PC-3 (cell line): ENCODE measurements at places on chromosomes 3 and 15. TPM values are rescaled to one million over a fixed set of nuclear protein-coding genes. Genes with fewer than 3 reads are reported as not detected.

GRCh38 chr3:190036631-190037030 is 84.1 kb downstream of the P3H2 start:
- no peak for DNase-seq
- H3K36me3 ChIP-seq: no peaks in the 10 kb centered on the region
- H3K4me1 ChIP-seq: peaks cover 19% of the 10 kb centered on the region
- H3K4me3 ChIP-seq: no peak overlapping the region
- no peak overlapping the region for H3K27ac ChIP-seq
- no peaks in the 10 kb centered on the region for H3K27me3 ChIP-seq

DNA sequence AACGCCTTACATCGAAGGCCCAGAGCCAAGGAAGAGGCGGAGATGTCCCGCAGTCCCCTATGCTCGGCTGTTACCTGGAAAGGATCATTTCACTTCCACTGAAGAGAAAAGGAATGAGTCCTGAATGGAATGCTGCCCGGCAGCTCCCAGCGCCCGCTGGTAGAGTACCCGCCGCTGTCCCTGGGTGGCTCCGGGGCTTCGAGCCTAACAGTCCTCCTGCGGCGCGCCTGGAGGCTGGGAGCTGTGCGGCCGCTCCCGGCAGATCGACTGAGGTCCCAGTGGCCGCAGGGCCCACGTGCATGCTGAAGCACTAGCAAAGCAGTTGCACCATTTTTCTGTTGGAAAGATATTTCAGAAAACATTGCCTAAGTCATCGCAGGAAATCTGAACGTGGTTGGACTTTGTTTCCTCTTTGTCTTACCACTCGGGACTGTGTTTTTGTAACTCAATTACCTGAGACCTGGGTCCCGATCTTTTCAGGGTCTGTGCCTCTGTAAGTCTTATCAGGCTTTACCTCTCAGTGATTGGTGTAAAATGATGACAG is 984 bp downstream of the RNU6-1 start:
- H3K4me3 ChIP-seq: peak overlapping the region; percentile 96
- peak; percentile 61 for DNase-seq
- H3K36me3 ChIP-seq: no peaks in the 10 kb centered on the region
- peaks cover 16% of the 10 kb centered on the region for H3K27me3 ChIP-seq
- no peak overlapping the region for H3K27ac ChIP-seq
- H3K4me1 ChIP-seq: peaks cover 17% of the 10 kb centered on the region

The SERINC4 gene
- not detected in 2 replicates for total RNA-seq

GRCh38 chr3:56672-57071 is 139.9 kb upstream of the CHL1 start:
- no peak overlapping the region for H3K4me3 ChIP-seq
- no peak for DNase-seq
- no peak overlapping the region for H3K27ac ChIP-seq
- no peaks in the 10 kb centered on the region for H3K27me3 ChIP-seq
- H3K4me1 ChIP-seq: no peaks in the 10 kb centered on the region

The GOLGA6L7 gene
- not detected in 2 replicates for total RNA-seq

- H3K4me3 ChIP-seq: no peak overlapping the region
- no peaks in the 10 kb centered on the region for H3K27me3 ChIP-seq
- DNase-seq: no peak
- H3K27ac ChIP-seq: no peak overlapping the region
- peaks cover 20% of the 10 kb centered on the region for H3K4me1 ChIP-seq
Measured at GRCh38 chr3:157920822-157921700, 185.2 kb downstream of the SHOX2 start.

DNA sequence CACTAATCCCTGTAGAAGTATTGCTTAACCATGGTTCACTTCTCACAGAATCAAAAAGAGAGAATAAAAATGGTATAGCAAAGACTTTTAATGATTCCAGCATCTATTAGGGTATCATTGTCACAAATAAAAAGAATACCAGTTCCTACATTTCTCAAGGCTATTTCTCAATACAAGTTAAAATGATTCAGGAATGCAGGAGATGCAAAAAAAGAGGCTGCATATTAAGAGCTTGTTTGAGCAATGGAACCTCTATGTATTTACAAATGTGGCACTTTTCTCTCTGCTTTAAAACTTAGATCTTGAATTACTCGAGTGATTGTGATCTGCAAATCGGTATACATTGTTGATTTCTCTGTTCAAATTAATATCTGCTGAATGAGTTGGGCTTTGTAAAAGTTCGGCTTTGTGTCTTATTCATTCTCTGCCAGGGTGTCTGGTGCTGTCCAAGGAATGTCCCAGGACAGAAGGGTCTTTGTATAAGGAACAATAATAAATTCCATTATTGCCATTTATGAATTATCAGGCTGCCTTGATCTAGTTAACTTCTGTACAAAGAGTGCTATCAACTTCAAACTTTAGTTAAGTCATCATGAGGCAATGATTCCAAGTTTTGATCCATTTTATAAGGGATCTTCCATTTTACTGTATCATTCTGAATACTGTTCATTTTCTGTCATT is 364.2 kb downstream of the RBMS3 start:
- no peaks in the 10 kb centered on the region for H3K27me3 ChIP-seq
- H3K27ac ChIP-seq: no peak overlapping the region

- no peak overlapping the region for H3K27ac ChIP-seq
- H3K4me1 ChIP-seq: no peaks in the 10 kb centered on the region
- H3K27me3 ChIP-seq: no peaks in the 10 kb centered on the region
- DNase-seq: peak; percentile 46
- no peaks in the 10 kb centered on the region for H3K36me3 ChIP-seq
Measured at GRCh38 chr3:66195347-66195783, 25.4 kb upstream of the SLC25A26 start.

DNA sequence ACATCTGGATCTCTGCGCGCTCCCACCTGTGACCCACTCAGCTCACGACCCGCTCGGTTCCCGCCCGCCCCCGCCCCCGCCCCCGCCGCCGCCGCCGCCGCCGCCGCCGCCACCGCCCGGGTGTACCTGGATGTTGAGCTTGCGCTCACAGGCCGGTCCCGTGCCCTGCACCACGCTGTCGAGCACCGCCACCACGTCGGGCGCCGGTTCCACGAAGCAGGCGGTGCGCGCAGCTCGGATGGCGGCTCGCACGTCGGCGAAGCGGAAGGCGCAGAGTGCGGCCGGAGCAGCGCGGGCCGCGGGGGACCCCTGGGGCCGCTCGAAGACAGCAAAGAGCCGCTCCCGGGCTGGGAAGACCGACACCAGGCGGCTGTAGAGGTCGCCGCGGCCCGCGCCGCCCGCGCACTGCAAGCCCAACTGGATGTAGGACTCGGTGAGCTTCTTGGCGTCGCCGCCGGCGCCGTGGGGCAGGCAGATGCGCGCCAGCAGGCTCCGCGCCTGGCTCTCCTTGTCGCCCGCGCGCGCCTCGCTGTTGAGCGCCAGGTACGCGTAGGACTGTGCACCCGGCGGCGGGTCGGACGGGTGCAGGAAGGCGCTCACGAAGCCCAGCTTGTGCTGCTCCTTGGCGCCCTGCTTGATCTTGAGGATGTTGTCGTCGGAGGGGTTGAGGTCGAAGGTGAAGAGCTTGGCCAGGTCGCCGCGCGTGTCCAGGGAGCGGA is 1.1 kb downstream of the PLXND1 start:
- H3K4me1 ChIP-seq: peaks cover 9% of the 10 kb centered on the region; the same call in 1 of the 2 replicates
- H3K27me3 ChIP-seq: no peaks in the 10 kb centered on the region
- DNase-seq: no peak
- H3K36me3 ChIP-seq: no peaks in the 10 kb centered on the region
- H3K27ac ChIP-seq: no peak overlapping the region

The CCR9 gene
- not detected in 2 replicates for total RNA-seq

- no peaks in the 10 kb centered on the region for H3K27me3 ChIP-seq
- no peak for DNase-seq
- no peak overlapping the region for H3K27ac ChIP-seq
Measured at GRCh38 chr15:50262533-50262932, 3.0 kb downstream of the HDC start.

DNA sequence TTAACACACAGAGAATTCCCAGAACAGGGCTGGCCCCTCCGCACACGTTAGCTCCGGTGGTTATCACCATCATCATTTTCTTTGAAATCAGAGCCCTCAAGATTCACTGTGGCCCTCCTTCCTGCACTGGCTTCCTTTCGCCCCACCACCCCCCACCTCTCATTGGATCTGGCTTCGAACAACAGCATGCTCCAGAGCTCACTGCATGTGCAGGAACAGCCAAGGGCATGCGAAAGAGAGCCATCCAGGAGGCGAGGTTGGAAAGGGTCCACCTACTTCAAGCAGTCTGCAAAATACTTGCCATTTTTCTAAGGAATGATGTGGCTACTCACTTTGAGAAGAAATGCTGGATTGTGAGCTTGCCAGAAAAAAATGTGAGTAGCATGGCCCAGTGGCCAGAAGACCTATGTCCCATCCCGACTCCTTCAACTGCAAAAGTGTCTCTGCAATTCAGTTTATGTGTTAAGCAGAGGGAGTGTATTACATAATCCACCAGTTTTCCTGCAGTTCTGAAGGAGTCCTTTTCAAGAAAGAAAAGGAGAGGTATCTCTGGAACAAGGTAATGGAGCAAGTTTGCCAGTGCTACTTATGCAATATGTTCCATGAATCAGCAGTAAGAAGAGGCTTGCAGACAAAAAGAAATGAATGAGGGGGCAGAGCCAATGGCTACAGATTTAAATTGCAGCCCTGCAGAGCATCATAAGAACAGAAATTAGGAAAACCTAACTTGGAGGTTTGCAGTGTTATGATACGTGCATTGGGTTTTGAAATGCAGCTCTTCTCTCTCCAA is 92.8 kb downstream of the OCA2 start:
- H3K27me3 ChIP-seq: no peaks in the 10 kb centered on the region
- H3K4me3 ChIP-seq: no peak overlapping the region
- DNase-seq: no peak
- H3K4me1 ChIP-seq: no peaks in the 10 kb centered on the region
- H3K27ac ChIP-seq: no peak overlapping the region

The MOBP gene
- total RNA-seq: not detected in 2 replicates

DNA sequence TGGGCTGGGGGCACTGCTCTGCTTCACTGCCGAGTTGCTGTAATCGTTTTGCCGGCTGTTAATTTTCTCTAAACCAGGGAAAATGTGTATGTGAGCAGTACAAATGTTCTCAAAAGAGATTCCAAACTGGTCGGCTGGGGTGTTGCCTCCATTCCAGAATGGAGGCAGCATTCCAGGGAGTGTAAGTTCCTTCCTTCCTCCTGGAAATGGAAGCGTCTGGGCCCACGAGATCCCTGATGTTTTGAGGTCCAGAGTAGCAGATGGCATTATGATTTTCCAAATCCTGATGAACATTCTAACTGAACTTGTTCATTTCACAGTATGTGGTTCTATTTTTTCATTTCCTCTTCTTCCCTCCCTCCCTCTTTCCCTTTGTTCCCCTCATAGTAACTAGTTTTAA is 64.4 kb upstream of the SKOR1 start:
- no peak overlapping the region for H3K27ac ChIP-seq
- DNase-seq: no peak
- no peaks in the 10 kb centered on the region for H3K4me1 ChIP-seq
- H3K4me3 ChIP-seq: no peak overlapping the region

The TTBK2 gene
- 3.5 and 6.0 TPM in 2 replicates for total RNA-seq

GRCh38 chr3:172199850-172200369 is 160.5 kb downstream of the FNDC3B start:
- no peak for DNase-seq
- no peak overlapping the region for H3K4me3 ChIP-seq
- no peaks in the 10 kb centered on the region for H3K36me3 ChIP-seq

DNA sequence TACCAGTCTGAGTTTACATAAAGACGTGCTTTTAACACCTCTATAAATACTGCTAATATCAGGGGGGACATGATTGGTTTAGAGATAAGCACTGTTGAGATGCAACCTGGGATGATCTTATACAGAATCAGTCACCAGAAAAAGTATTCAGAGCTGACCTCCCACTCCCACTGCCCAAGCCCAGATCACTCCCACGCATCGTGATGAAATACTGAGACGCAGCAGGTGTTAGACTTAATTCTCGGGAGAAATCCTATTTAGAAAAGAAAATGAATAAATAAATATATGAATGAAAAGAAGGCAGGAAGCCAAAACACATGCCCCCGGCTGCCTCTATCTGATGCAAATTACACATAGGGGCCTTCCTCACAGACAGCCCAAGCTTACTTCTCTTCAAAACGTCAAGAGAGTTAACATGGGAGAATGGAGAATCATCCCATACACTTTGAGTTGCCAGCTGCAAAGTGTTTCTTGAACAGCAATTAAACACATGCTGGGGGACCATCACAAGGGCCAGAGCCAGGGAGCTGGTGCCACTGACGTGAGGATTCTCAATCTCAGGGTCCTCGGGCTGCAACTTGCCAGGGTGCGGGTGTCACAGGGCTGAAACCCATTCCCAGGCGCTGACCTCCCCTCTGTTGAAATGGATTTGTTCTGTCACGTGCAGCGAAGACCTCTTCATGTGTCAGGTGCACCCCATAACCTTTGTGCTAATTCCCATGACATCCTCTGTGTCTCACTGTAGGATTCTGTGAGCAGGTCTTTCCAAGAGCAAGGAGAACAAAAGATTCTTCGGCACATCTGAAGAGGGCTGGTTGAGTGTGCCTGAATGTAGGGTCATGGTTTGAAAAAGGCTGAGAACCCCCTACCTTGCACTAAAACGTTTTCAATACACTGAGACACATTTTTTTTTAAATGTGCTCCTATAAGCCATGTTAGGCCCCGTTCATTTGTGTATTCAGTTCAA is 764.2 kb upstream of the ARRDC4 start:
- no peaks in the 10 kb centered on the region for H3K36me3 ChIP-seq
- H3K27ac ChIP-seq: no peak overlapping the region
- no peaks in the 10 kb centered on the region for H3K27me3 ChIP-seq

DNA sequence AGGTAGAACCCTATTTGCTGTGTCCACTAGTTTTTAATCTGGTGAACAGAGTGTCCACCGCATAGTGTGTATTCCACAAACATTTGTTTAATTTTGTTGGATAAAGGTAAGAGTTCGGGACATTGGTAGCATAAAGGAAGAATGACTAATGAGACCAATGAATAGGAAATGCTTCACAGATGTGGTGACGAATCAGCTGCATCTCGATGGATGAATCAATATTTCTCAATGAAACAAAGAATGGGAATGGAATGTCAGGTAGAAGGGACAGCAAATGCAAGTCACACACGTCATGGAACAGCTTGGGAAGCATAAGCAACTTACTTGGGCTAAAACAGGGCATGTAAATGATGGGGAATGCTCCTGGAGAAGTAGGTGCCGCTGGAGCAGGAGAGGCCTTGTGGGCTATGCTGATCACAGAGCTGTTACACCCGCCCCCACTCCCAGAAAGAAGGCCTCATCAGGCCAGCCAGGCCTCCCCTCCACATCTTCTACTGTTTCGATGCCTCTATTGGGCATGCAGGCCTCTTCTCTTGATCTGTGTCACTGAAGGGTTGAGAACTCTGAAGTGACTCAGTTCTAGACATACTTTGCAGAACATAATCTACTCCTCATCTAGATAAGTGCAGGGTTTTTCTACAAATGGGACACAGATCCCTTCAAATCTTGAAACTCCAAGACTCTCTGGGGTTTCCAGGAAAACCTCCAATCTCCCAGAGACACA is 120.0 kb upstream of the GADL1 start:
- H3K4me3 ChIP-seq: no peak overlapping the region
- peak overlapping the region; percentile 82 for H3K27ac ChIP-seq
- DNase-seq: peak; percentile 92

The COL6A5 gene
- total RNA-seq: not detected in 2 replicates

GRCh38 chr15:59180945-59181600 is 25.6 kb upstream of the LDHAL6B start:
- no peak overlapping the region for H3K4me3 ChIP-seq
- no peaks in the 10 kb centered on the region for H3K27me3 ChIP-seq
- peaks cover 5% of the 10 kb centered on the region for H3K4me1 ChIP-seq
- DNase-seq: no peak
